ENCODE measurements at places on chromosomes 4 and X. TPM values are rescaled to one million over a fixed set of nuclear protein-coding genes. Genes with fewer than 3 reads are reported as not detected.
A peak's percentile ranks its signal among the peaks of the same experiment; 100 is the strongest.

DNA sequence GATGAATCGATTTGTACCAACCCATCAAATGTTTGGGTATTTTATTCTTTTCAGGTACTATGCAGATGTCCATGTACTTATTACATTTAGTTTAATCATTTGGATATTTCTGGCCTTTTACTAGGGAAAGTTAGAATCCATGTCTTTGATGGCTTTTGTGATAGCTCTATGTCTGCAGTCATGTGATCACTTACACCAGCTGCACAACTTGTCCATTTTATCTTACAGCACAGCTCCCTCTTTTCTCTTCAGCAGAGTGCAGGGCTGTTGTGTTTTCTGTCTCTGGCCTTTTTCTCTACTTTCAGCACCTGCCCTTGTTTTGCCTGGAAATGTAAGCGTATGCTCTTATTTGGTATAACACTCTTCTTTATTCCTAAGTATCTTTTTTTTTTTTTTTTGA is 30.6 kb downstream of the WWC2 start:
- H3K27ac ChIP-seq, result no peak overlapping the region
- H3K27me3 ChIP-seq, result peaks cover 12% of the 10 kb centered on the region
- no peak overlapping the region for H3K4me3 ChIP-seq
- no peaks in the 10 kb centered on the region for H3K36me3 ChIP-seq
- no peaks in the 10 kb centered on the region for H3K4me1 ChIP-seq

GRCh38 chrX:149371986-149372385 is 133.1 kb downstream of the IDS start:
- H3K4me1 ChIP-seq, result no peaks in the 10 kb centered on the region
- DNase-seq, result no peak
- no peaks in the 10 kb centered on the region for H3K36me3 ChIP-seq
- no peak overlapping the region for H3K4me3 ChIP-seq
- H3K27ac ChIP-seq, result no peak overlapping the region

DNA sequence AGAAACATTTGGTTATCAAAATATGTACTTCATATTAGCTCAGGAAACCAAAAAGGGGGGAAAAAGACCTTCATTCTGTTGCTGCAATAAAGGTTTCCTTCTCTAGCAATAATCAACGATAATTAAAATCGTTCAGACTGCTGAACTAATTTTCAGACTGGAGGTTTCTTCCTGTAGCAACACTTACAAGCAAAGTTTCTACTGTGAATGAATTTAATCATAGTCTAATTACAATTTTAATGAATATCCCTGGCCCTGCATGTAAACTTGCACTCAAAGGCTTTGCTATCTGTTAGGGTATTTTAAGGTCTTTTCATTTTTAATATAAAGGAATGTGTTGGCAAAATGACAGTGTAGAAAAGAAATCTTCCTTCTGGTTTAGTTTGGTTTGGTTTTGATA is 265.2 kb downstream of the QDPR start:
- peaks cover 8% of the 10 kb centered on the region for H3K27me3 ChIP-seq
- no peaks in the 10 kb centered on the region for H3K4me1 ChIP-seq
- H3K36me3 ChIP-seq, result no peaks in the 10 kb centered on the region
- H3K27ac ChIP-seq, result no peak overlapping the region

DNA sequence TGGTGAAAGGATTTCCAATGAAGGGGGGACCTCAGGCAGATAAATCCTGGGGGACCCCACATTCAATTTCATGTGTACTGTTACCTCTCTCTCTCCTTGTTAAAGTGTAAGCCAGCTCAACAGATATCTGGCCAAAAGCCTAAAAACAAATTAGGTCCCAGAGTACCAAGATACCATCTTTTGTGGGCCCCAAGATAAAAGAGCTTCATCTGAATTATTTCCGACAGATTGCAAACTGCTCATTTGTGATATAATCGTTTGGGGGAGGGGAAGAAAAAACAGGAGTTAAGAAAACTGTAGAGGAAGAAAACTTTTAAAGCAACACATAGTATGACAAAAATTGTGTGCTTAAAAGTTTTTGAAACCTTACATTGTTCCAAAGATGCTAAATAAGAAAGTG is 33.6 kb downstream of the GRIA3 start:
- H3K27ac ChIP-seq, result no peak overlapping the region
- H3K36me3 ChIP-seq, result no peaks in the 10 kb centered on the region
- DNase-seq, result no peak
- H3K27me3 ChIP-seq, result no peaks in the 10 kb centered on the region
- H3K4me3 ChIP-seq, result no peak overlapping the region

DNA sequence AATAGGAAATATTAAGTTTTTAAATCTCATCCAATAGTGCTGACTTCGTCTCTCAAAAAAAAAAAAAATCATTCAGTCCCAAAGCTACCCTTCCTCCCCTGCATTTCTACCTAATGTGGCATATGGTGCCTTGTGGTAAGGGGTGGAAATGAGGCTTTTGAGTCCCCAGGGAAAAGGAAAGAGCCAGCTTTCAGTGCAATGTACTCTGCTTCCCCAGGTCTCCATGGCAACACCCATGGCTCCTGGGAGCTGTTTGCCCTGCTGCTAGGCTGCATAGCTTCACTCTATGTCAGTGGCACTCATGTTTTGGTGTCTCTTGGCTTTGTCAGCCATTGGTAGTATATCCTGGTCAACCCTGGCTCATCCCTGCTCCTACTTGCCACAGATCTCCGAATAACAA is 175.9 kb downstream of the SLC39A8 start:
- H3K4me3 ChIP-seq, result no peak overlapping the region
- DNase-seq, result no peak
- H3K4me1 ChIP-seq, result no peaks in the 10 kb centered on the region
- H3K36me3 ChIP-seq, result no peaks in the 10 kb centered on the region
- peaks cover 5% of the 10 kb centered on the region for H3K27me3 ChIP-seq

DNA sequence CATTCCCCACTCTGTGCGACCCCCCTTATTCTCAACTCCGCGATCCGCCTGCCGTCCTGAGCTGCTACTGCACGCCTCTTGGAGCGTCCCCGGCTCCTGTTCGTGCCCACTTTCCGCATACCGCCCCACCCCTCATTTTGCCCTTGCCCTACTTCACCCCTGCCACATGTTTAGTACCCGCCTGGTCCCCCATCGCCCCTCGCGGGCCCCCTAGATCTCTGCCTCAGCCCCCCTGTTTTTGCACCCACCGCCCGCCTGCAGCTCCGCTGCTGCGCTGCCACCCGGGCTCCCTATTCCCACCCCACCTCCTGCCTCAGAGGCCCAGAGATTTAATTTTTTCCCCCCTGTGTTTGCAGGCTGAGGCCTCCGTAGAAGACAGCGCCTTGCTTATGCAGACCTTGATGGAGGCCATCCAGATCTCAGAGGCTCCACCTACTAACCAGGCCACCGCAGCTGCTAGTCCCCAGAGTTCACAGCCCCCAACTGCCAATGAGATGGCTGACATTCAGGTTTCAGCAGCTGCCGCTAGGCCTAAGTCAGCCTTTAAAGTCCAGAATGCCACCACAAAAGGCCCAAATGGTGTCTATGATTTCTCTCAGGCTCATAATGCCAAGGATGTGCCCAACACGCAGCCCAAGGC is 1.4 kb downstream of the MAGED1 start:
- no peak overlapping the region for H3K27ac ChIP-seq
- H3K36me3 ChIP-seq, result peaks cover 11% of the 10 kb centered on the region
- H3K4me1 ChIP-seq, result peaks cover 22% of the 10 kb centered on the region
- H3K4me3 ChIP-seq, result peak overlapping the region; percentile 89
- DNase-seq, result no peak
- no peaks in the 10 kb centered on the region for H3K27me3 ChIP-seq

DNA sequence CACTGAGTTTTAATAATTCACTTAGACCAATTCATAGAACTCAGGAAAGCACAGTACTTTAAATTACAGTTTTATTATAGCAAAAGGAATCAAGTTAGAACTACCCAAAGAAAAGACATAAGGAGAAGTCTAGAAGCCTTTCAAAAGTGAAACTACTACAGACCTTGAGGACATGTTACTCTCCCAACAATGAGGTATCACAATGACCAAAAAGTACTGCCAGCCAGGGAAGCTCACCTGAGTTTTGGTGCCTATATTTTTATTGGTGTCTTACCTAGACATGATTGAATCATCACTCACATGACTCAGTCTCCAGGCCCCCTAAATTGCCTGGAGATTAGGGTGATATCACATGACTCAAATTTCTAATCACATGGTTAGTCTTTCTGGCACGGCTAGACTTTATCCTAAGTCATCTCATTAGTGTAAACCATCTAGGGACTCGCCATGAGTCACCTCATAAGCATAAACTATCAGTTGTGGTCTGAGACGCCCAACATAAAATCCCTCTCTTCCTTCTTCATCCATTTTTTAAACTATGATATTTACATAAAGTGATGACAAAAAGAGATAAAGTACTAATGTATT is 372.3 kb downstream of the TMA16 start:
- DNase-seq, result no peak
- no peaks in the 10 kb centered on the region for H3K27me3 ChIP-seq
- H3K4me3 ChIP-seq, result no peak overlapping the region
- no peak overlapping the region for H3K27ac ChIP-seq
- no peaks in the 10 kb centered on the region for H3K36me3 ChIP-seq
- no peaks in the 10 kb centered on the region for H3K4me1 ChIP-seq

DNA sequence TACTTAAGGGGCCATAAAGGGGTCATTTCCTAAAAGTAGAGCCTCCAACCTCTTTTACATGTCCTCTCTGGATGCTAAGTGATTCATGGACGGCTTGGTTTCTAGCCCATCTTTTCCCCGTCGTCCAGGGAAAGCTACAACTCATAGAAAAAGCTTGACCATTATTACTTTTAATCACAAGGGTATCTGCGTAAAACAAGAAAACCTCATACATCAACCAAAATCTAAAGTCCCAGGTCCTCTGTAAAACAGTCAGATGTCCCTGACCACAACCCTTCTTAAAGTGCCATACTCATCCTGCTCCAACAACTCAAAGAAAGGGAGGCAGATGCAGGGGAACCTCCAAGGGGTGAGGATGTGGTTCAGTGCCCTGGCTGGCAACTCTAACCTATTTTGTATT is 29.6 kb downstream of the ADGRA3 start:
- no peak overlapping the region for H3K27ac ChIP-seq
- no peaks in the 10 kb centered on the region for H3K27me3 ChIP-seq
- no peak overlapping the region for H3K4me3 ChIP-seq
- no peak for DNase-seq

DNA sequence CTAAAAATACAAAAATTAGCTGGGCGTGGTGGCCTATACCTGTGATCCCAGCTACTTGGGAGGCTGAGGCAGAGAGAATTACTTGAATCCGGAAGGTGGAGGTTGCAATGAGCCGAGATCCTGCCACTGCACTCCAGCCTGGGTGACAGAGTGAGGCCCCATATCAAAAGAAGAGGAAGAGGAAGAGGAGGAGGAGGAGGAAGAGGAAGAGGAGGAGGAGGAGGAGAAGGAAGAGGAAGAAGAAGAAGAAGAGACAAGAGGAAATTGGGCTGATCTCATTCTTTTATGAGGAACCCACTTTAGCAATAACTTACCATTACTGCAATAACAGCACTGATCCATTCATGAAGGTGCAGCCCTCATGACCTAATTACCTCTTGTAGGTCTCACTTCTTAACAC is 138.9 kb upstream of the GIMD1 start:
- H3K27ac ChIP-seq, result no peak overlapping the region
- no peaks in the 10 kb centered on the region for H3K4me1 ChIP-seq
- no peak for DNase-seq
- peaks cover 2% of the 10 kb centered on the region for H3K27me3 ChIP-seq
- H3K4me3 ChIP-seq, result no peak overlapping the region
- H3K36me3 ChIP-seq, result no peaks in the 10 kb centered on the region

DNA sequence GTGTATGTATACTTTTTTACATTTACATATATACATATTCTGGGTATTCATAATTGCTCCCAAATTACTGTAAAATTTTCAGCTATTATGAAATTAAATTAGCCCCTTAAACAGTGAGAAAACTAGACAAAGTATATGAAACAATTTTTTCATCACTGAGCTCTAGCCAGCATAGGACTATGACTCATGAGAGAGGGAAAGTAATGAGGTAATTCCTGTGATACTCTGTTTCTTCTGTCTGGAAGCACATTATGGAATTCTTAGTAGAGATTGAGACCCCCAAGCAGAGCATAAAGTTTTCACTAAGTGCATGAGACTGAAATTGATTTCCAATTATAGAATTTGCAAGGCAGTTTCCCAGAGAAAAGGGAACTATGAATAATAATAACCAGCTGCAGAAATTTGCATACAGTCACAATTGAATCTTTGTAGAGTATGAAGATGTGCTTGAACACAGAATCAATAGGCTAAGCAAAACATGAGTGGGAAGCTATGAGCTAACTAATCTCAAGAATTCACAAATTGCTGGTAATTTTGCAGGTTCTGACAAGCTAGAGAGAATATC is 779.3 kb downstream of the ARAP2 start:
- H3K36me3 ChIP-seq, result no peaks in the 10 kb centered on the region
- H3K4me1 ChIP-seq, result no peaks in the 10 kb centered on the region
- no peak overlapping the region for H3K27ac ChIP-seq

Gene CT45A3
- not detected for total RNA-seq

Gene CSAG2
- not detected for total RNA-seq

All from activated T-helper 1 cell treated with anti-CD3 and anti-CD28 coated beads, Interleukin-12 subunit alpha, Interleukin-12 subunit beta, Interleukin-2, Interleukin-4 antibody, amounts not matched to agents 30 ng/mL and 10 ng/mL and 1 ng/mL, durations not matched to agents 14 hours and 24 hours and 36 hours (primary cell).